ENCODE measurements at places on chromosomes 7 and 10.

GRCh38 chr7:131335639-131336381 lies 8.1 kb downstream of the MKLN1 start:
- no peak for DNase-seq

- peak; percentile 56 for DNase-seq
Observed at GRCh38 chr10:133335246-133336117, 1.2 kb downstream of the CALY start.

DNA sequence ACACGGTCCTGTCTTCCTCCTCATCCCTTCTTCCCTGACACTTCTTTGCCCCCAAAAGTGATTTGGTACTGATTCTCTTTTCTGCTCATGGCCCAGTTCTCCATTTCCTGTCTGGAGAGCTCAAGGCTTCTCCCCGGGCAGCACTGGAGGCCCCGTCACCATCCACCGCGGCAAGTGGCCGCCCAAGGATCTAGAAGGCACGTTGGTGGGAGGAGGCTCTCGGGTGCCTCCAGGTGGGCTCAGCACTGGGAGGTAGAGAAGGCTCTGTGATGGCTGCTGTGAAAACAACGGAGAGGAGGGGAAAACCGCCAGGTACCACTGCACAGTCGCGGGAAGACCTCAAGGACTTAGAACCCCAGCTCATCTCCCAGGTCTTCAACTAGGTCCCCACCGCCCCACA lies 134.4 kb downstream of the NEURL1 start:
- DNase-seq: no peak

- DNase-seq: no peak
Observed at GRCh38 chr10:36681751-36682632, 443.4 kb upstream of the ANKRD30A start.

GRCh38 chr7:38229386-38229785 lies 44.0 kb downstream of the TARP start:
- no peak for DNase-seq

- no peak for DNase-seq
Observed at GRCh38 chr7:132084776-132085388, 491.4 kb downstream of the PLXNA4 start.

- no peak for DNase-seq
Observed at GRCh38 chr10:102930720-102931119, 12.6 kb downstream of the CNNM2 start.

- DNase-seq: no peak
Observed at GRCh38 chr7:122430710-122431109, 126.2 kb upstream of the FEZF1 start.

DNA sequence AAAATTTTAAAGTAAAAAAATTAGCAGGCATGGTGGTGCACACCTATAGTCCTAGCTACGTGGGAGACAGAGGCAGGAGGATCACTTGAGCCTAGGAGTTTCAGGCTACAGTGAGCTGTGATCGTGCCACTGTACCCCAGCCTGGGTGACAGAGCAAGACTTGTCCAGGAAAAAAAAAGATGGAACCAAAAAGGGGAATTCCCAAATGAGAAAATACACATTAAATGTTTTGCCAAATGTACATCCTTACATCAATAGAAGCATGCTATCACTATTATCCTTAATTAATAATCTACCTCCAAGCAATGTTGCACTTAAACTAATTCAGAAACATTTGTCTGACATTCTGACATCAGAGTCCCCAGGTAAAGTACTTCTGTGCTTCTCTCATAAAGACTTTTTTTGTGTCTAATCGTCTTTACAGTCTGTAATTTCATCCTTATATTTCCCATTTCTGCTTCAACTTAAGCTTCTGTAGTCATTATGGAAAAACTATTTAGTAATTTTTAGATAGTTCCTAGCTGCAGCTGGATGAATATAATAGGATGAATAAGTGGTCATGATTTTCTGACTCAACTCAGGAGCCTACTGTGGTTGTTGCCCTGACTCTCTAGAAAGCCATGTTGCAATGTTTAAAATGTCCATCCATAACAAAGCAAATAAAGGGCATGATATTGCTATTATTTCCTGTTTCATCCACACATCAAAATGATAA lies 57.7 kb downstream of the MYPN start:
- DNase-seq: no peak

GRCh38 chr7:16515785-16516685 lies 10.6 kb upstream of the LRRC72 start:
- DNase-seq: no peak

GRCh38 chr10:72087392-72087968 lies 871 bp downstream of the SPOCK2 start:
- DNase-seq: no peak

- DNase-seq: no peak
Observed at GRCh38 chr10:48804740-48805182, 120.1 kb downstream of the WDFY4 start.

GRCh38 chr7:111168182-111168581 lies 77.3 kb downstream of the LRRN3 start:
- no peak for DNase-seq

DNA sequence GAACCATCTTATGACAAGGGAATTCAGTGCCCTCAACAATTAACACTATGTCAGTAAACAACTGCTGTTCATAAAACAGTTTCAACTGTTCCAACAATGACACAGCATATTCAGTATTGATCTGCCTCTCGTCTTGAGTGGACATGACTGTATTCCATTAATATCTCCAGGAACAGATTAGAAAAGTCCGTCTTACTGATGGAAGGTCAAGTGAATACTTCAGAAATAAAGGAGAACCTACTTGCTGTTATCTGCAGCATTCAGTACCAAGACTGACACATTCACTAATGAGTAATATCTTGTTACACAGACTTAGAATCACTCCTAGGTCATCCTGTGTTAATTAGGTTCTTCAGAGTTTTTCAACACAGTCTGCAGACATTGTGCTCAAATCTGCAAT lies 12.1 kb downstream of the KBTBD2 start:
- DNase-seq: no peak

DNA sequence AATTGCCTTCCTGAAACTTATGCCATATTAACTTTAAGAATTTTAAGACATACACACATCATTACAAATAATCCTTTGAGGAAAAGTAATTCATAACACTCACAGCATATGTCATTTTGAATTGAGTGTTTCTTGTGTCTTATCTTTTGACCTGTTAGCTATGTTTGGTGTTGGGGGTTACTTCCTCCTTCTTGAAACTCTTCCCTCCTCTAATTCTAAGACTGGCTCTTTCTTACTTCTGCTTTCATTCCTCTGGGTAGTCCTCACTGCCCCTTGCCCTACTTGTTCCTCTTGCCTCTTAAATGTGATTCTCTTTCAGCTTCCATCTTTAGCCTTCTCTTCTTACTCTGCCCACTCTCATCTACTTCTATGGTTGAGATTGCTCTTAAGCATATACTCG lies 28.3 kb upstream of the PIP4K2A start:
- no peak for DNase-seq

GRCh38 chr7:125606671-125607070 lies 677.0 kb upstream of the POT1 start:
- no peak for DNase-seq

DNA sequence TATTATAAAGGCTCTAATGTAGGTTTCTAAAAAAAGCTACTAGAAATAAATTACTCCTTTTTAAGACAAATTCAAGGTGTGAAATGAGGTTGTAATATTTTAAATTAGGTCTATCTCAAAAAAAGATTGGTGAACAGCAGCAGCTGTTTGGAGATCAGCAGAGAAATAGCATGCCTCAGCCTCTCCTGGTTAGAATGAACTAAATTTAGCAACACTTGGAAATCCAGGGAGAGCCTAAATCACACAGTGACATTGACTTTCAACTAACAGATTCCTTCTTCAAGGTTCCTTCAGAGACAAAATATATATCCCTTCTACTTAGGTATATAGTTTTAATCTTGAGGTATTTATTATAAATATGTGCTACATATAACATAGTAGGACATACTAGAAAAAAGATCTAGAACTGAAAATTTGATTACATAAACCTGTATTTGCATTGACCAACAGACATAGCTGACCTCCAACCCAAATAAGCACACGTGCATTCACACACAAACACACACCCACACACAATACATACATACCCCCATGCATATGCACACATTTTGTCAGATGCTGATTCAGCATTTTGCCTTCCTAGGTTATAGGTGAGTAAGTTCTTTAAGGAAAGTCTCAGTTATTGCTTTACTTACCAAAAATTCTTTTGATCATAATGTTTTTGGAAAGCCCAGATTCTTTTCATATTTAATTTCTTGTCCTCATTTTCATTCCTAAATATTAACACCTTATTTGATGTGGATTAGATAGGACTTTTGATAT lies 47.3 kb downstream of the DGKB start:
- DNase-seq: no peak

DNA sequence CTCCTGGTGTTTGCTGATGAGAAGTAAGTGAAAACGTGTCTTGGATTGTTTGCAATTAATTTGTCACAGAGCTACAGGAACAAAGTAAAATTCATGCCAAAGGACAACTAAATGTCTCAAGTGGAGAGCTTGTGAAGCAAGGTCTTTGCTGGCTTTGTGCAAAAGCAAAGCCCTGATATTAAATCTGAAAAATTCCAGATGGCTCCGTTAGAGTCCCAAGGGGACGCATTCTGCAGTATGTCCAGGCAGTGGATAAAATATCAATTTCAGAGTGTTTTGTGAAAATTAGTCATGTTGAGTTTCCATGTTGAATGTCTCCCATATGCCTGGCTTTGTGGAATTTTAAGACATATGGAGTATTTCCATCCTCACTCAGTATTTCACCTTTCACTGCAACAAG lies 102.5 kb upstream of the PTN start:
- DNase-seq: no peak

DNA sequence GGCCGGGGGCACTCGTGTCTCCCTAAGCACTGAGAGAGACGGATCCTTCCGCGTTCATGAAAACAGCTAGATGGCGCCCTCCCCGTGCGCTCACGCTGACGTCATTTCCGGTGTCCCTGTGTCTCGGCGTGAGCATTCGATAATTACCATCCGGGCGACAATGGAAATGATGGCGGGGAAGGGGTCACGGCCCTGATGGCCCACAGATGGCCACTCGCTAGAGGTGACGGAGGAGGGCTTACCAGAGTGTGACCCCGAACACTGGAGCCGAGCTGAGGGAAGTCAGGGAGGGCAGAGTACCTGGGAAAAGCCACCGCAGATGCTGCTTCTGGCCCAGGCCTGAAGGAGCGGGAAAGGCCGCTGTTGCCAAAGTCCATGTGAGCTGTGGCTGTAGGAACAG lies 222.9 kb downstream of the TCERG1L start:
- no peak for DNase-seq

DNA sequence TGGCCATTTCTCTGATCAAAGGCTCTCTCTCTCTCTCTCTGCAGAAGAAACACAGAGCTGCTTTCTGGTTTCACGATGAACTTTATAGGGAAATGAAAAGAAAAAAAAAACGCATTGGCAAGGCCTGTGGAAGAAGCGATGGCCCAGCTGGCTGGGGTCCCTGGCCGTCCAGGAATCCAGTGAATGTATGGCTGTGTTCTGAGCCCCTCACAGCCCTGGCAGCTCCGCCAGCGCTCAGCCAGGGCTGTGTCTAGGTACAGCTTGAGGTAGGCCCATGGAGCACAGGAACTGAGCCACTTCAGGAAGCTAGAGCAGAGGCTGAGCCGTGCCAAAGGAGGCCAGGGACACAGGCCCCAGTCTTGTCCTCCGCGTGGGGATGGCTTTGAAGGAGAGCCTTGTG lies 13.1 kb upstream of the UCMA start:
- no peak for DNase-seq

- no peak for DNase-seq
Observed at GRCh38 chr7:37311355-37311754, 137.3 kb downstream of the ELMO1 start.
